ENCODE measurements at places on chromosomes 16 and 17.

DNA sequence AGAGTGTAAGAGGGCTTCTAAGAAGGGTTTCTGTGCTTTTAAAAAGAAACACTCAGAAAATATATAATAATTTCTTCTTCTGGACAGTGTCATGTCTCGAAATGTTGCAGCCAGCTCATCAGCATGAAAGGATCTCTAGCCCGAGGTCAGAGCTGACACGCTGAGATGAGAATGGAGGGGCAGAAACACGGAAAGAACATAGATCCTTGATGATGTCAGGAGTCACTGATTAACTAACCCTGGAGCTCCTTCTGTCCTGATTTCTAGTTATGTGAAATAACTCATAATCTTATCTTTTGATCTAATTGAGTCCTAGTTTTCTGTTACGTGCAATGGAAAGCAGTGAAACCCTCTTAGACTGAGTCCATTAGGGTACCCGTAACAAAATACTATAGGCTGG is 10.3 kb upstream of the TOX3 start:
- no peak for DNase-seq

DNA sequence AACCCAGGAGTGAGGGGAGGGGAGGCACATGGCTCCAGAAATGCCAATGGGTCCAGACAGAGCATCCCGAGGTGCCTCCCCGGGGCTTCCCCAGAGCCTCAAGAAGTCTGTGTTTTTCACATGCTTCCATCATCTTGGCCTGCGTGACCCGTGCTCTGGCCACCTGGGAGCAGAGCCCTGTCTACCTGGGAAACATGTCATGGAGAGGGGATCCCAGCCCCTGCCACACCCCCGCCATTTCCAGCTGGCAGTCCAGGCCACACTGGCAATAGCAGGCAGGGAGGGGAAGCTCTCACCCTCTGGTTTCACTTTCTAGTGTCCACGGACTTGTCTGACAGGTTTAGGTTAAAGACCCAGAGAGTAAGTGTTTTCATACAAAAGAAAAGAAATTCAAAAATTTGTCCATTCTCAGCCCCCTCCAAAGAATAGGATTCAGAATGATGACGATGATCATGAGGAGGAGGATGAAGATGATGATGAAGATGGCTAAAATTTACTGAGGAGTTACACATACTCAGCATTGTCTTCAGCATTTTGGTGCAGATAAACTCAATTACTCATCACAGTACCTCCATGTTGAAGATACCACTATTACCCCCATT is 9.0 kb downstream of the SMIM5 start:
- no peak for DNase-seq

GRCh38 chr17:32227910-32228309 is 37.7 kb upstream of the RHBDL3 start:
- no peak for DNase-seq

DNA sequence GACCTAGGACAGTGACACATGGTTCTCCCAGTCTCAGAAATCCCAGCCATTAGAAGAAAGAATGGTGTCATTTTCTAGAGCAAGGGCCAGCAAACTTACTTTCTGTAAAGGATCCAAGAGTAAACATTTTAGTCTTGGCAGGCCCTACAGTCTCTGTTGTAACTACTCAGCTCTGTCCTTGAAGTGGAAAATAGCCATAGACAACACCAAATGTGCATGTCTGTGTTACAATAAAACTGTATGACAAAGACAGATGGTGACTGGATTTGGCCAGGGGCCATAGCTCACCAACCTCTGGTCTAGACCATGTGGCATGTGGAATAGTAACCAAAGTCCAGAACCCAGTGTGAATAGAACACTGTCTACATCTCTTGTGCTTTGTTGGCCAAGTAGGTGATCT is 286.5 kb downstream of the HS3ST4 start:
- DNase-seq: no peak

- no peak for DNase-seq
Observed at GRCh38 chr16:50021544-50021943, 3.5 kb upstream of the CNEP1R1 start.

GRCh38 chr17:2936771-2937321 is 126.6 kb downstream of the OR1D5 start:
- DNase-seq: no peak

- no peak for DNase-seq
Observed at GRCh38 chr16:1532771-1533170, 695 bp upstream of the TMEM204 start.

GRCh38 chr17:58447039-58447975 is 30.0 kb upstream of the RNF43 start:
- peak; percentile 49 for DNase-seq

GRCh38 chr16:17457997-17458396 is 12.8 kb downstream of the XYLT1 start:
- no peak for DNase-seq

- DNase-seq: no peak
Observed at GRCh38 chr17:75342996-75343395, 53.8 kb upstream of the SLC25A19 start.

- DNase-seq: no peak
Observed at GRCh38 chr16:24991349-24991748, 23.8 kb downstream of the ARHGAP17 start.

DNA sequence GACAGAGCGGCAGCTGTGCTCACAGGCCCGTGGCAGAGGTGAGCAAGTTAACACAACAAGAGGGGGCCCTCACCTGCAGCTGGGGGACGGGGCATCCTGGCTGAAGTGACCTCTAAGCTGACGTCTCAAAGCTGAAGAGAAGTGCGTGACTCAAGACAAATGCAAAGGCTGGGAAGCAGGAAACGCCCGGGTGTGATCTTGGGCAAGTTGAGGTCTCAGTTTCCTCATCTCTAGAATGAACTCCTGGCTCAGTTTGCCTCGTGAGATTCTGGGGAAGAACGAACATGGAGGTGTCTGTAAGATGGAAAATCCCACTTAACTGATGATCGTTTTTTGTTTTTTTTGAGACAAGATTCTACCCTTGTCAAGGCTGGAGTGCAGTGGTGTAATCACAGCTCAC is 40.1 kb upstream of the C1QL1 start:
- no peak for DNase-seq

GRCh38 chr17:411421-412120 is 59.0 kb upstream of the RPH3AL start:
- no peak for DNase-seq

GRCh38 chr16:66539623-66540469 is 10.1 kb downstream of the TK2 start:
- no peak for DNase-seq

DNA sequence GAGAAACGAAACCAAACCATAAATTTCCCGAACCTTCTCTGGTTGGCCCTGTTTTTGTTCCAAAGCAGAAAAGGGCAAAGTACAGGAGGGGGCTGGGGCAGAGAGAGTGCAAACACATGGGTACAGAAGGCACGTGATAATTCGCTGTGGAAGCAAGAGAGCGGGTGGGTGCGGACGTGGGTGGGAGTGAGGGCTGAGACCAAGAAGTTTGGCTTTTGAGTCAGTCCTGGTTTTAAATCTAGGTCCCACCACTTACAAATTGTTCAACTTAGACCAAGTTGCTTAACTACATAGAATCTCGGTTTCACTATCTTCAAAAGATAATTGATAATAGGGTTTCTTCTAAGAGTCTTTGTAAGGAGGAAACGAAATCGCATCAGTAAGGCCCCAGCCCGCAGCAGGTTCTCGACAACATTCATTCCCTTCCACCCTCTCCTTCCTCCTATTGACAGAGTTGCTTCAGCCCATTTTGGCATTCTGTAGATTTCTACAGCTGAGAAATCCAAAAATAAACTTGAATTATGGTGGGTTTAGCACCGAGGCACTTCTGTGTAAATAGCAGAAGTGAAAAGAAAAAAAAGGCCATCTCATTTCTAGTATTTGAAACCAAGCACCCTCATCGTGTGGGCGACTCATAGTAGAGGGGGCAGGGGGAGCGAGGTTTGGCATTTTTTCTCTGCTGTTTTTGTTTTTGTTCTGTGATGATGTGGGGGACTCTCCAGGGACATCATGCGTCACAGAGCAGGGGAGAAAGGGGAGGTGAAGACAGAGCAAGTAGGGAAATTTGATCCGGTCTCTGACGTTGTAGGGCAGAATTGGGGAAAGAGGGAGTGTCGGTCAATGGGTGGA is 33.6 kb upstream of the CCR7 start:
- DNase-seq: no peak

GRCh38 chr17:39165841-39166349 is at the start of gene ARL5C:
ARL5C (minus strand) TSS chr17:39166161; CDS start chr17:39165760, 401 bp downstream.
- DNase-seq: no peak

- no peak for DNase-seq
Observed at GRCh38 chr17:17177176-17177575, 29.0 kb downstream of the PLD6 start.

DNA sequence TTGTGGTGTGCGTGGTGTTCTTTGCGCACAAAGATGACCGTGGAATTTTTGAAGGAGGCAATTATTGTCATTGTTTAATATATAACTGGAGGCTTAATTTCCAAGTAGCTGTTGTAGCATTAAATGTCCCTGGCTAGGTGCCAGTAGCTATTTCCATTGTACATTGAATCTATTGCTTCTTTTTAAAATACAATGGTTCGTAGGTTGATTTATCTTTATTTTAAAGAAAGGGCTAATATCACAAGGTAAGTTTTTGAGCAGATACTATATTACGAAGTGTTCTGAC is 127.1 kb downstream of the RPTOR start:
- DNase-seq: no peak

DNA sequence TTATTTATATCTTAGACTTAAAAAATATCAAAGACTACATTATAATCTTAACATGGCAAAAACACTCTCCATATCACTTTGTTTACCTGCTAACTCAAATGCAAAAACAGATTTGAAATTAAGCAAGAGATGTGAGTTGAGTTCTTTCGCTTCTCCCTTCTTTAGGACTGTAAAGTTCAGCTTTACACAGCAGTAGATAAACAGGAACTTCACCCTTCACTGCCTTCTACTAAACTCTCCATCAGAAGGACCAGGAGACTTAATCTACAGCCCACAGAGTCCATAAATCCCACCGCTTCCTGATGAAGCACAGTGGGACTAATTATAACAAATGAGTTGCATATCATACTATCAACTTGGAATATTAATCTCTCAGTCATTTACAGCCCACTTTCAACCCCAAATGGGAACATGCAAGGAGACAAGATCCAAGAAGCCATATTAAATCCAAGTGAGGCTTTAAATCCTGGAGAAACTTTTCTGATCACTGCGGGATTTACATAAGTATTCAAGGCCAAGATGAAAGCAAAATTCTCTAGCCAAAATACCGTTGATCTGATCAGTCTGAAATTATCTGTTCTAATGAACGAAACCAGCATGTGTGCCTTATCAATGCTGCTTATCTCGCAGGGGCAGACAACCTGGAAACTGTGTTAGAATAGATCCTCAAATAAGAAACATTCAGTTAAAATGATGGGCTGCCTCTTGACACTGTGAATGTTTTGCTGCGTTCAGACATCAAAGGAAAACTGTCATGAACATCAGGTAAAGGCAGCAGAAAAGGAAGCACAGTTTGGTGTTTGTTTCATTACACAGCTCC is 1.6 kb downstream of the AMFR start:
- DNase-seq: no peak

GRCh38 chr17:66767154-66767933 is 67.6 kb upstream of the CACNG5 start:
- no peak for DNase-seq

- no peak for DNase-seq
Observed at GRCh38 chr16:56252835-56253234, 61.5 kb downstream of the GNAO1 start.

GRCh38 chr17:35377706-35378105 is 4.3 kb upstream of the SLFN11 start:
- no peak for DNase-seq

DNA sequence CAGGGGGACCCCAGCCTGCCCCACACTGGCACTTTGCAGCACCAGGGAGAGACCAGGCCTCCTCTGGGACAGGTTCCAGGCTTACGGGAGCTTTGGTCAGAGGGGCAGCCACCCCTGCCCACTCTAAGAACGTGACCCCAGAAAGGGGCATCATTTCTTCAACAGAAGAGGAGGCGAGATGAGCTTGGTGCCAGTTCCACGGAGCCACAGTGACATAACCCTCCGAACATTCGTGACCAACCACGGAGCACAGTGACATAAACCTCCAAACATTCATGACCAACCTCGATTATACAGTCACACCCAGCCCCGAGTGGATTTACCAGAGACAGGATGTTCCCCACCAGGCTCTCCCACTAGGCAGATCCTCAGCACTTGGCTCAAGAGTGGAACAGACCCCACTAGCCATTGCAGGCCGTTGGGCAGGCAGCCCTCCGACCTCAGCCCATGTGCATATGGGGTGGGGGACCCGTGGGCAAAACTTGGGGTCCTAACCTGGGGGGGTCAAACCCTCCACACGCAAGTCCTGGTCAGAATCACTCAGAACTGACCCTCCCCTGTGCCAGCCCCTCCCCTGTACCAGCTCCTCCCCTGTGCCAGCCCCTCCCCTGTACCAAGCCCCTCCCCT is 112.9 kb downstream of the METRNL start:
- no peak for DNase-seq

DNA sequence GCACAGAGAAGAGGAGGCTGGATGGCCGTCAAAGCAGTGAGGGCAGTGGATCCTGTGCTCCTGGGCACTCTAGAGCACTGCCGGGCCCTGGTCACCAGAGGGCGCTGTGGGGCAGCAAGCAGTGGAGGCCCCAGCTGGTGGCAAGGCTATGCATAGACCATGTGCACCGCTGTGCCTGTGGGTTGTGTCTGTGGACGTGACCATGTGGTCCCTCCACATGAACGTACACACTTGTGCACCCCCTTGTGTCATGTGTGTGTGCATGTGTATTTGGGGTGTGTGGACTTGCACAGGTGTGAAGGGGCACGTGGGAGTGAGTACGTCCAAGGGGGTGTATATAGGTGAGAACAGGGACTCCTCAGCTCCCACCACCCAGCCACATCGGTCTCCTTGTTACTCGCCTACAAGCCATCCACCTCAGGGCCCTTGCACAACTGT is 4.4 kb upstream of the MAP2K3 start:
- DNase-seq: no peak

- no peak for DNase-seq
Observed at GRCh38 chr17:82324566-82325285, 7.3 kb upstream of the CD7 start.

GRCh38 chr16:7615565-7615964 is 282.9 kb downstream of the RBFOX1 start:
- no peak for DNase-seq

GRCh38 chr17:68737761-68738443 is 136.7 kb upstream of the FAM20A start:
- DNase-seq: no peak

DNA sequence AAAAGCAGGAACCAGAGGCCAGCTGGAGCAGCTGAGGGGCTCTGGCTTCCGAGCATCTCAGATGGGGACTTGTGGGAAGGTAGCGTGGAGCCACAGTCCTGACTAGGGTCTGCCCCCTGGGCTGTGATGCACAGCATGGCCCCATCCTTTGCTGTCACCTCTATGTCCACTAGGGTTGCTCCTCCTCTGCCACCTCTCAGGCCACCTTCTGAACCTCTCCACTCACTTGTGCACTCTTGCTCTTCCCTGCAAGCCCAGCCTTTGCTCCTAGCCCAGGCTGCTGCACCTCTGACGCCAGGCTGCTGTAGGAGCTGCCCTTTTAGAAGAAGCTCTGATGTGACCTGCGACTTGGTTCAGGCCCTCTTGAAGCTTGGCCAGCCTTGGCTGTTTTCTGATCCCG is 24.3 kb upstream of the SMPD3 start:
- no peak for DNase-seq

All from AG09319 (cell line).